ENCODE measurements at places on chromosomes 4 and X. TPM values are rescaled to one million over a fixed set of nuclear protein-coding genes. Genes with fewer than 3 reads are reported as not detected.
A peak's percentile ranks its signal among the peaks of the same experiment; 100 is the strongest.

- no peaks in the 10 kb centered on the region for H3K27me3 ChIP-seq
- peaks cover 12% of the 10 kb centered on the region for H3K36me3 ChIP-seq
- H3K4me3 ChIP-seq = no peak overlapping the region
- no peak for DNase-seq
Observed at GRCh38 chr4:102994803-102995202, 24.7 kb downstream of the SLC9B1 start.

Gene APELA
- not detected for total RNA-seq

Gene SLC49A3
- not detected for total RNA-seq

DNA sequence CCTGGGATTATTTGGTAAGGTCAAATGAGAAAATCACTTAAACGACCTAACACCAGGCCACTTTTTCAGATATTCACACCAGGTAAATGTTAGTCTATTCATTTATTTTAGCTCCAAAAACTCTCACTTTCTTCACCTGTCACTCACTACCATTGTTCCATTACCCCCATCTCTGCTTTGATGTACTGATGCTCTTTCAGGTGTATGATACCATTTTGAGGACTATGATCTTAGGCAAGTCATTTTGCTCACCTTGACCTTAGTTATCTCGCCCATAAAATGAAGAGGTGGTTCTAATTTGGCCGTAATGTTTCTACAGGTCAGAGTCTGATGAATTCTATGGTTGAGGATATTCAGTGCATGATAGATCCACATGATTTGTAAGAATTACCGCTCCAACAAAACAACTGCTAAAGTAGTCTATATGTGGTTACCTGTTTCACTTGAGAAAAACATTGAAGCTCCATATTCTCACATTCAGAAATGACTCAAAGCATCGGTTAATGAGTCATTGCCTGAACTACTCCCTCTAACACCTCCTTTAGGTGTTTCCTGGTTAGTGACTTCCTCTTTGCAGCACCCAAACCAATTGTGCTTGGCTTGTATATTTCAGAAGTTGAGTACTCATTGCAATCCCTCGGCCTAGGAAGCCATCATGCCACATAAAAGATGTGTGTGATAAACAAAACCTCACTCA, 4.5 kb downstream of the DTHD1 start:
- H3K36me3 ChIP-seq = peaks cover 25% of the 10 kb centered on the region
- DNase-seq = peak; percentile 79
- peak overlapping the region; percentile 95 for H3K27ac ChIP-seq
- H3K4me1 ChIP-seq = peaks cover 51% of the 10 kb centered on the region
- peak overlapping the region; percentile 29 for H3K4me3 ChIP-seq

DNA sequence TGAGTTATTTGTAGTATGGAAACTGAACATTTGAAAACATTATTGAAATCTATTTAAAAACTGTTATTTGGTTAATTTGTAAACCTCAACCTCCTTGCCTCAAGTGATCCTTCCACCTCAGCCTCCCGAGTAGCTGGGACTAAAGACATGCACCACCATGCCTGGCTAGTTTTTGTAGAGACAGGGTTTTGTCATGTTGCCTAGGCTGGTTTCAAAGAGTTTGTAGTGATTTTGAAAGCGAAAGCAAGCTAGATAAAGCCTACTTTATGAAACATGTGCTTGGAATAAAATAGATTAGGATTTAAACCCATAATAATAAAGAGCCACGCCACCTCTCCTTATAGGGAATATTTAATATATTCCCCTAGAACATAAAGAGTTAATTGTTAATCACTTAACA, 23.5 kb downstream of the ARSJ start:
- peaks cover 4% of the 10 kb centered on the region for H3K4me1 ChIP-seq
- no peak overlapping the region for H3K27ac ChIP-seq
- peaks cover 6% of the 10 kb centered on the region for H3K27me3 ChIP-seq
- H3K4me3 ChIP-seq = no peak overlapping the region

Gene C4orf50
- total RNA-seq = 0.21 TPM

- H3K27ac ChIP-seq = peak overlapping the region; percentile 81
- H3K4me3 ChIP-seq = no peak overlapping the region
- H3K4me1 ChIP-seq = peaks cover 60% of the 10 kb centered on the region
- peaks cover 12% of the 10 kb centered on the region for H3K36me3 ChIP-seq
- no peaks in the 10 kb centered on the region for H3K27me3 ChIP-seq
Observed at GRCh38 chr4:122542411-122543236, 78.2 kb downstream of the IL21 start.

Gene SMIM9
- not detected for total RNA-seq

GRCh38 chr4:54764476-54764875, 106.7 kb downstream of the KIT start:
- no peaks in the 10 kb centered on the region for H3K27me3 ChIP-seq
- no peak overlapping the region for H3K27ac ChIP-seq
- H3K4me1 ChIP-seq = peaks cover 2% of the 10 kb centered on the region
- H3K36me3 ChIP-seq = no peaks in the 10 kb centered on the region
- no peak for DNase-seq

GRCh38 chr4:128818442-128818841, 8.9 kb downstream of the JADE1 start:
- DNase-seq = no peak
- peaks cover 28% of the 10 kb centered on the region for H3K36me3 ChIP-seq
- no peaks in the 10 kb centered on the region for H3K27me3 ChIP-seq
- no peak overlapping the region for H3K27ac ChIP-seq

DNA sequence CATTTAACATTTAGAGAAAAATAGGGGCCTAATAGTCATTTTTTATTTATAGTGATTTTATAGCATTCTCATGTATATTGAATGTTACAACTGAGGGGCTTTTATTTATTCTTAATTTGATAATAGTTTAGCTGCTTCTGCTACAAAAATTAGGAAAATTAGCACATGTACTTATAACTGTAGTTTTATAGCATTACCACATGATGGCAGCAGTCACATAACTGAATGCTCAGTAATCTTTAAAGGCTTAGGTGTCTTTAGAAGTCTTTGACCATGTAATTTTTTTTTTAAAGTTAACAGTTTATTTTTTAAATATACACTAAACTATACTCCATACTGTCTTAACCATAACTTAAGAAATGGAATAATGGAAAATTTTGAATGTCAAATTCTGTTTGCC, 136.6 kb downstream of the STAG2 start:
- H3K4me1 ChIP-seq = no peaks in the 10 kb centered on the region
- H3K4me3 ChIP-seq = no peak overlapping the region
- H3K27me3 ChIP-seq = no peaks in the 10 kb centered on the region
- H3K36me3 ChIP-seq = peaks cover 25% of the 10 kb centered on the region

GRCh38 chrX:134634691-134635090, 23.6 kb downstream of the PLAC1 start:
- no peak overlapping the region for H3K4me3 ChIP-seq
- peaks cover 2% of the 10 kb centered on the region for H3K27me3 ChIP-seq
- no peak for DNase-seq
- no peak overlapping the region for H3K27ac ChIP-seq

DNA sequence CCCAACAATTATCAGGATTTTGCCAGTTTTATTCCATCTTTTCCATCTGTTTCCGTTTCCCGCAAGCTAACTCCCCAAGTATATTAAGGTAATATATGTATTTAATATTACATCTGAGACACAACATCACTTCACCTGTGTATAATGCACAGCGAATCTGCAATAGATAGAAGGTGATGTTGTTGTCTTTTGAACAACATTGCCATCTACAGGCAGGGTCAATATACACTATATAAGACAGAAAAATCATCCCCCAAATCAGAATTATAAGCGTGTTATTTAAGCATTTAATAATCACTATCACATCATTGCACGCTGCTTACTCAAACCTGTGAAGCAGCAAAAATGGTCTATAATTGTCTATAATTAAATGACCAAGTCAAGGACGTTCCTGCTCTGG, 1115.5 kb downstream of the NLGN4X start:
- no peaks in the 10 kb centered on the region for H3K36me3 ChIP-seq
- H3K27ac ChIP-seq = no peak overlapping the region
- no peaks in the 10 kb centered on the region for H3K4me1 ChIP-seq
- DNase-seq = no peak
- H3K4me3 ChIP-seq = no peak overlapping the region
- H3K27me3 ChIP-seq = no peaks in the 10 kb centered on the region
